ENCODE measurements at places on chromosomes 3 and 15.

GRCh38 chr3:23162934-23163333, 40.2 kb upstream of the UBE2E2 start:
- DNase-seq = no peak

DNA sequence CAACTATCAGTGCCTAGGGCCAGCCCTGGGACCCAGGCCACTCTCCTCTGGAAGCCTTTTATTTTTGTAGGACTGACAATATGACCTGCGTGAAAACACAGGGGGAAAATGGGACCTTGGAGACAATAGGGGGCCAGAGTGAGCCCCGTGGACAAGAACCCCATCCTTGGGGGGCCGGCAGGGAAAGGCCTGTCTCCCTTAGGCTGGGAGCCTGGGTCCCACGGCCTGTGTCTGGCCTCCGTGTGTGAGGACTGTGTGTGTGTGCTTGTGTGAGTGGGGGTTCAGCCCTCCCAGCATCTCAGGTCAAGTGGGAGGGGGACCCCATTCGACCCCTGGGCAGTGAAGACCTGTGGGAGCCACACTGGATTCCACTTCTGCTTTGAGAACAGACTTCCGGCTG, 53.3 kb downstream of the EXOG start:
- no peak for DNase-seq

GRCh38 chr3:44072601-44073540, 168.8 kb upstream of the TOPAZ1 start:
- DNase-seq = no peak

- DNase-seq = no peak
These were observed 169.7 kb upstream of the BFSP2 start for GRCh38 chr3:133230195-133230594.

DNA sequence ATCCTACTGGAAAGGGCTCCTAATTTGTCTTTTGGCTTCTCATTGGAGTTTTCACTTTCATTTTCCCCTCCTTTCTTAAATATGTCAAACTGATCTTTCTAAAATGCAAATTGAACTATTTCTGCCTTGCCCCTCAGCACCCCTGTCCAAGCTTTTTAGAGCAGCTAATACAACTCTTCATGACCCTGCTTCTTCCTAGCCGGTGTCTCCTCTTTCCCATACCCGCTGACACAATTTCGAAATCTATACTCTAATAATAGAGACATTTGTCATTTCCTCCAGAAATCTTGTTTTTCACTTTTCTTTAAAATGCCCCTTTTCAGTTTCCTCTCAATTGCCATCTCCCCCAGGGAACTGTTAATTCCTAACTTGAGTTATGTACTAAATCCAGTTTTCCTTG, 2.9 kb upstream of the EPHA3 start:
- DNase-seq = no peak

DNA sequence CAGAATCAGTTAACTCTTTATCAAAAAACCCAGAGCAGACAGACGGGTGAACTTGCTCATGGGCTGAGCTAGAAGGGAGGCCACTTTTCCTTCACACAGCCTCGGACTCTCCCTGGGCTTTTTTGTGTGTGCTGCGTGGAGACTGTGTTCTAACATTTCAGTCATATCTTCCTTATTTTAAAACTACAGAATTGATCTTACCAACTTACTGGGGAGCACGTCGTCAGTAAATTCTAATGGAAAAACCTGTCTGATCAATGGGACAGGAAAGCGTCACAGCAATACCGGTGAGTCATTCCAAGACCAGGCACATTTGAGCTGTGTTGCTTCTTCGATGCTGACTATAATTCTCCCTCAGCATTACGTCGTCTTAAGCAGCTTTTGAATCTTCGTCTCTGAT, 145.1 kb downstream of the LPP start:
- DNase-seq = no peak

DNA sequence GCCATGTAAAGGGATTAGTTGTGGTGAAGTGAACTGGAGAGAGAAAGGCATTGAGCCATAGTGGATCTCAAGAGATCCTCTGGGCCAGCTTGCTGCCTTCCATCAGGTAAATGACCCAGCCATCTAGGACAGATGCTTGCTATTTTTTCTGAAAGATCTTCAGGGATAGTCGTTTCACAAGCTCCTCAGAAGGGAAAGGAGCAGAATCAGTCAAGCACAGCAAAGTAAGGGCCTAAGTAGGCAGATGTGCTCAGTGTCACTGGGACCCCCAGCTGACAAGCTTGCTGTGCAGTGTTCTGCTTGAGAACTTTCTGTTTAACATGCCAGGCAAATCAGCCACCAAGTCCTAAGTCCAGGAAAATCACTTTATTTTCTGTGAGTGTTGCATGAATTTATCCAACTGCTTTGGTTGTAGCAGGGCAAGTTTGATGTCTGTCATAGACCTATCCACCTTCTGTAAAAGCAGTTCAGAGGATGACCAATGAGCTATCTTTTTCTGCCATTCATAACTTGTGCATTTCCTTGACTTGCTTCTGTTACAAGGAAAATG, 319.8 kb downstream of the IL5RA start:
- DNase-seq = peak; percentile 58

DNA sequence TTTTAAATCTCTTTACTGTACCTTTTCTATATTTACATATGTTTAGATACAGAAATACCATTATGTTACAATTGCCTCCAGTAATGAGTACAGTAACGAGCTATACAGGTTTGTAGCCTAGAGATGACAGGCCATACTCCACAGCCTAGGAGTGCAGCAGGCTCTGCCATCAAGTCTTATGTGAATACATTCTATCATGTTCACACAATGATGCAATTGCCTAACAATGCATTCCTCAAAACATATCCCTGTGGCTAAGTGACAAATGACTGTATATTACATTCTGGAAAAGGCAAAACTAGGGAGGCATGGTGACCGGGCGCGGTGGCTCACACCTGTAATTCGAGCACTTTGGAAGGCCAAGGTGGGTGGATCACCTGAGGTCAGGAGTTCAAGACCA, 192.4 kb upstream of the IGF1R start:
- no peak for DNase-seq

- no peak for DNase-seq
These were observed 27.5 kb upstream of the CA12 start for GRCh38 chr15:63409179-63409578.

DNA sequence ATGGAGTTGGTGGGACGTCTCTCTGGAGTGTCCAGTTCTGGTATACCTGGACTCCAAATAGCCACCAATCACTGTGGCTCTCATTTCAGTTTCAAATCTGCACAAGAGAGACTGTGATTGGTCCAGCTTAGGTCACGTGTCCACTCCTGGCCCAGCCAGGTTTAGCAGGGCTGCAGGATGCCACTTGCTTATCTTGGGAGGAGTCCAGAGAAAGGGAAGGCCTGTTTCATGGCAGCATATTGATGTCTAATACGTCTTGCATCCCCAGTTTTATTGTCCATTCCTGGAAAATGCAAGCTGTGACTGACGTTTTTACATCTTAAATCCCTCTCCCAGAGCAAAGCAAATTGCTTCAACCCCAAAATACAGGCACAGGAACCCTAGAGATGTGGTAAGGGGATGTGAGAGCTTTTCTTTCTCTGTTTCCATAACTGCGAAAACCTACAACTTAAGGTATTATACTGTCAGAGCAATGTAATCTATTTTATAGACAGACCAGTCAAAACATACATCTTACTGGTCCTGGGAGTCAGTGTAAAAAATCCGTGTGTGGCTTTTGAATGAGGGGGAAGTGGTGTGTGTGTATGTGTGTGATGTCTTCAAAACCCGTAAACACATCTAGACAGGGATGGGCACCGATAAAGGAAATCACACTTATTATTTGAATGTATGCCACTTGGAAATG, 274.4 kb downstream of the TLE3 start:
- DNase-seq = no peak

DNA sequence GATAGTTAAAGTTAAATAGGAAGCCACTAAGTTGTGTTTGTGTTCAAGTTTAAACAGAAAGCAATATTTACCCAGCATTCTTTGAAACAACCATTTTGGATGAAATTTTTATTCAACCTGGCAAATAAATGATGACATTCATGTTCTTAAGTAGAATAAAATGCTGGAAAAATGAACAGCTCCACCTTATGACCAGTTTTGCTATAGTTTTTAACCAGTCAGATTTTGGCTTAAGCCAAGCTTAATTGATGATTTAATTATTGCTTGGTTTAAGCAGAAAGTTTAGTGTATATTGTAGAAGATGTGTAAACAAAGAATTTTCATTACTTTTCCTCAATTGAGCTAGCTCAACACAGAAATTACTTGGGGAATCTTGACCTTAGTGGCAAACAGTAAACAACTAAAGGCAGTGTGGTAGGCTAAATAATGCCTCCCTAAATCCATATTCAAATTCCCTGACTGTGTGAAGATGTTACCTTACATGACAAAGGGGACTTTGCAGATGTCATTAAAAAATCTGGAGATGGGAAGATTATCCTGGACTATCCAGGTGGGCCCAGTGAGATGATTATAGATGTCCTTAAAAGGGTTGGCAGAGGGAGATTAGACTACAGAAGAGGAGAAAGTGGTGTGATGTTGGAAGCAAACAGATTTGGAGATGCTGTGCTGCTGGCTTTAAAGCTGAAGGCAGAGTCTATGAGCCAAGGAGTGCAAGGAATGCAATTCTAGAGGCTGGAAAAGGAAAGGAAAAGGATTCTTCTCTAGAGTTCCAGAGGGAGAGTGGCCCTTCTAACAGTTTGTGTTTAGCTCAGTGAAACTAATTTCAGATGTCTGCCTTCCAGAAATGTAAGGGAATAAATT, 448.6 kb upstream of the GOLIM4 start:
- DNase-seq = no peak

- no peak for DNase-seq
These were observed 208.8 kb upstream of the IL12A start for GRCh38 chr3:159779883-159780282.

- DNase-seq = no peak
These were observed 7.3 kb upstream of the CCDC13 start for GRCh38 chr3:42780398-42780797.

GRCh38 chr3:38738630-38739395, 77.2 kb downstream of the SCN10A start:
- peak; percentile 70 for DNase-seq

Measured in eye (tissue), 1 donor.